ENCODE measurements at places on chromosomes 1 and 21.

DNA sequence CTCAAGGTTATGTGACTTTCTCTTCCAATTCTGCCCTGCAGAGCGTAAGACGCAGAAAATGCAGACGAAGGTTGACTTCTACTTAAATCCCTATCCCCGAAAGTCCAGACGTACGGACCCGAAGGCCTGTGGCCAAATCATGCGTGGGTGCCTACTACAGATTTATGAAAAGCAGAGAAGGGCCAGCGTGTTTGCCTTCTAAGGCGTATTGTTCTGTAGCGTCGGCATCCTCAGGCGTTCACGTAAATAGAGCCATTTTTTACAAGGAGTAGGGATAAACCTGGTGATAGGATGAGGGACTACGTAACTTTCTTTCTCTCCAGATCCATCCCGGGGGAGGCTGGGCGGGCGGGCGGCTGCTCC is 222 bp upstream of the GIPC2 start:
- DNase-seq: no peak

- no peak for DNase-seq
Measured at GRCh38 chr1:58006421-58007046, 540.0 kb downstream of the OMA1 start.

DNA sequence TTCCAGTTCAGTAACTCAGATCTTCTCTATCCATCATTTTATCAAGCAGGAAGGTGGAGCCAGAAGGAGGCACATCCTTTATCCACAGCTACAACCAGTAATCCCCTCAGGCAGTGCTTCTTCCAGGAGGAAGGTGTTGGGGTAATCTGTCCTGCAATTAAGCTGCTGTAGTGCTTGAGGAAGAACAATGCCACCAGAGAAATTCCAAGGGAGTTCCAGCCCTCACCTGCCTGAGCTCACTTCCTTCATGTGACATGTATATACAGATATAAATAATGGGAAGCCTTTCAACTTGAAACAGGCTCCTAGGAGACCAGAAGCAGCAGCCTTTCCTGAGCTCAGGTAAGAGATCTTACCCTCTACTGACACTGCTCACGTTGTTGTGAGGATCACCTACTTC is 2.2 kb upstream of the IL20 start:
- no peak for DNase-seq

GRCh38 chr1:22777388-22778057 is 66.9 kb downstream of the EPHB2 start:
- no peak for DNase-seq

- no peak for DNase-seq
Measured at GRCh38 chr1:155773221-155773620, 83.8 kb downstream of the GON4L start.

- DNase-seq: no peak
Measured at GRCh38 chr1:177686933-177687332, 282.9 kb downstream of the SEC16B start.

GRCh38 chr1:28507247-28507645 is 1.4 kb downstream of the RCC1 start:
- DNase-seq: no peak

- DNase-seq: no peak
Measured at GRCh38 chr1:112704391-112704933, 2.5 kb downstream of the RHOC start.

DNA sequence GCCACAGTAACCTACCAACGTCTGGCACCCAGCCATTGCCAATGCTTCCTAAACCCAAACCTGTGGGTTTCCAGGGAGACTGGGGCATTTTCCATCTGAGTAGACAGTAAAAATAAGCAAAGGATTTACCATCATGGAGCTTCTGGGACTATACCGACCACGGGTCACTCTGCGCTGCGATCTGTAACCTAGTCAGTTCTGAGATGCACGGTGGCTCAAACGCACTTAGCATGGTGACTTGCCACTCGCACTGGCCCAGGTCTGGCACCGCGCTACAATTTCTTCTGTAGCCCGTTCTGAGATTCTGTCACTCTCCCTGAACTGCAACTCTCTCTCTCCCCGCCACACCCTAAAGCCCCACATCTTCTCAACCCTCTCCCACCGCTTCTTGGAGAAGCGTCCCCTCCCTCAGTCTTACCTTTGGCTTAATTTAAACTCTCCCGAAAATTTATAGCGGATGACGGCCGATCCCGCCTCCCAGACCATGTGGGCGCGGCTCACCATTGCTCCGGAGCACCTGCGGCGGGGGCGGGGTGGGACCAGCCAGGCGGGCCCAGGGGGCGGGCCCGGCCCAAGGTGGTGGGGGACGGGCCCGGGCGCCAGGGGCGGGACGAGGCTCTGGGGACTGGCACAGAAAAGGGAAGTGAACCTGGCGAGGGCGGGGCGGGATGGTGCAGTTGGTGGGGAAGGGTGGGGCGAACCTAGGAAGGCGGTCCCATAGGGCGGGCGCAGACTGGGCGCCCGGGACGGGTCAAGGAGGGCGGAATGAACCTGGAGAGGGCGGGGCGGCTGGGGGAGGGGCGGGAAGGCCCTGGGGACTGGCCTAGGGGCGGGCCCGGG is 493 bp upstream of the MAP3K21 start:
- DNase-seq: peak; percentile 65

DNA sequence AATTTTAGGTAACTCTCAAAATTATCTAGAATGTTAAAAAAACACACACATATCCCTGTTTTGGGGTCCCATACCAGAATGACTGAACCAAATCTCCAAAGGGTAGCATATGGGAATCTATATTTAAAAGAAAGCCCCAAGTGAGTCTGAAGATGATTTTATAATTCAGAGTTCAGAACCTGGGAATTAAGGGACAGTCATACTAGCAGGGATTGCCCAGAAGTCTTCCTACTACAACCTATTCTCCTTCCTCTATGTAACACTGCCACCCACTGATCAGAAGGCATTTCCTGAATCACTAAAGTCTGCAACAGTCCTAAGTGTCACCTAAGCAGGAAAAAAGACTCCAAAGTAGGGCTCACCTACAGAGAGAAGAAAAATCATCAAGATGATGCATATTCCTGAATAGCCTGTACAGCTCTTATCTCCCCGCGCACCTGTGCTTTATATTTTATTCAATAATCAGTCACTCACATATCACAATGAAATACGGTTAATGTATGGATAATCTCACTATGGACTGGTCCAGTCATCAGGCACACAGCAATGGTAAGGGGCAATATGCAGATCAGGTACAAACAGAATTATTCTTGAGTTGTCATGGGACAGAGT is 4.9 kb downstream of the RGS1 start:
- DNase-seq: no peak

GRCh38 chr21:34126269-34126668 is 52.9 kb downstream of the MRPS6 start:
- DNase-seq: no peak

GRCh38 chr1:27548858-27549719 is 54.9 kb downstream of the AHDC1 start:
- no peak for DNase-seq

DNA sequence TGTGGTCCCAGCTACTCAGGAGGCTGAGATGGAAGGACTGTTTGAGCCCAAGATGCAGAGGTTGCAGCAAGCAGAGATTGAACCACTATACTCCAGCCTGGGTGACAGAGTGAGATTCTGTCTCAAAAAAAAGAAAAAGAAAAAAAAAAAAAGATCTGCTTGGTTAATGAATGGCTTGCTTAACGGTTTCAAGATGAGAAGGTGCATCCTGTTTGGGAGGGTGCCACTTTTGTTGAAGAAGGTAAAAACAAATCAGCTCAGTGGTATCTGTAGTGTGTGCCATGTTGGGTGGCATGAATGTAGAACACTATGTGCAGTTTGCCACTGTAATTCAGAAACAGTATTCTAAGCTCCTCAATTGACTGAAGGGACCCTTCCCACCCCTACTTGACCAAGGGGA is 94.9 kb upstream of the ETV3 start:
- peak; percentile 15 for DNase-seq

- DNase-seq: peak; percentile 95
Measured at GRCh38 chr1:9128520-9129265, at the start of gene GPR157. TSS of gene GPR157 (minus strand) at chr1:9129102. CDS start at chr1:9129027, 75 bp downstream.

DNA sequence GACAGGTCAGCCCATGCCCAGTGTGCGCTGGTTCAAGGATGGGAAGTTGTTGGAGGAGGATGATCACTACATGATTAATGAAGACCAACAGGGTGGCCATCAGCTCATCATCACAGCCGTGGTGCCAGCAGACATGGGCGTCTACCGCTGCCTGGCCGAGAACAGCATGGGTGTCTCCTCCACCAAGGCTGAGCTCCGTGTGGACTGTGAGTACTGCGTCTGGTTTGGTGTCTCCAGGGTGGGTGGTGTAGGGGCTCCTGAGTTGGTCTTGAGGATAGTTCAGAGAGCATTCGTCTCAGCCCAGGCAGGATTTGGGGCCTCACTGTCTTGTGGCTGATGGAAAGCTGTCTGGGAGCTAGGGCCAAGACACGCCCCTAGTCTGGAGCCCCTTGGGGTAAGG is 83.2 kb downstream of the TRIM11 start:
- DNase-seq: no peak

- DNase-seq: no peak
Measured at GRCh38 chr1:101055623-101056022, 30.0 kb upstream of the DPH5 start.

DNA sequence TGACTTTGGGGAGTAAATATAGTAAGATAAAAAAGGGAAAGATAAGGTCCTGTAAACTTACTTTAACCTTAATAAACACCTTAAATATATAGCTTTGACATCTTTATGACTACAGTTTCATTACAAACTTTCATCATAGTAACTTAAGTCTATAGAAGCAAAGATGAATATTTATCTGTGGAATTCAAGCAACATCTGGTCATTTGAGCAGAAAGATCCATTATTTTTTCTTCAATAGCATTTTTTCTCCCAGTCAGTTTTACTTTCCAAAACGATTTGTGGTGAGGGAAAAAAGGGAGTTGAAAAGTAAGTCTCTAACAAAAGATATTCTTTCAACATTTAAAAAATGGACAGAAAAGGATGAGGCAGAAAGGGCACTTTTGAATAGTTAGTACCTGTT is 69.0 kb downstream of the HMCN1 start:
- DNase-seq: no peak

GRCh38 chr1:178531887-178532286 is 19.0 kb downstream of the TEX35 start:
- DNase-seq: no peak

DNA sequence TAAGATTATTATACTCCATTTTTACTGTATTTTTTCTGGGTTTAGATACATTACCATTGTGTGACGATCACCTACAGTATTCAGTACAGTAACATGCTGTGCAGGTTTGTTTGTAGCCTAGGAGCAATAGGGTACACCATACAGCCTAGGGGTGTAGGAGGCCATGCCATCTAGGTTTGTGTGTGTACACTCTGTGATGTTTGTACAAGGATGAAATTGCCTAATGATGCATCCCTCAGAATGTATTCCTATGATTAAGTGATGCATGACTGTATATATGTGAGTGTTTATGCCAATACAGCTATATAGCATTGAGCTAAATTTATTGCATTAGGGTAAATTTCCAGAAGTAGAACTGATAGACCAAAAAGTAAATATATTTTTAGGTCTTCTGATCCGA is 23.3 kb downstream of the TUFT1 start:
- DNase-seq: no peak

DNA sequence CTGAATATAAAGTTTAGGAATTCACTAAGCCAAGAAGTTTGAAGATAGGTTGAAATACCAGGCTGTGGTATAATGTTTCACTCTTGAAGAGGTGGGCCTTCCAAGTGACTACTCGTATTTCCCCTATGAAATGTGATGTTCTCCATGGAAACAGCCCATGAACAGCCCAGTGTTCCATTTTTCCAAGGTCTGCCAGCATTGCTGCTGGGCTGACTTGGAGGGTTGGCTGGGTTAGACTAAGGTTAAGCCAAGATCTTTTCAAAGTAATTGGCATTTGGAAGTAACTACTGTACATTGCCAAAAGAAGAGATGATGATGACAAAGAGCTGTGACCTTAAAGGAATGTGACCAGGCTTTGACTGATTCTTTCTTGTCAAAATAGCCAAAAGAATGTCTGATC is 73.8 kb downstream of the RPE65 start:
- no peak for DNase-seq

DNA sequence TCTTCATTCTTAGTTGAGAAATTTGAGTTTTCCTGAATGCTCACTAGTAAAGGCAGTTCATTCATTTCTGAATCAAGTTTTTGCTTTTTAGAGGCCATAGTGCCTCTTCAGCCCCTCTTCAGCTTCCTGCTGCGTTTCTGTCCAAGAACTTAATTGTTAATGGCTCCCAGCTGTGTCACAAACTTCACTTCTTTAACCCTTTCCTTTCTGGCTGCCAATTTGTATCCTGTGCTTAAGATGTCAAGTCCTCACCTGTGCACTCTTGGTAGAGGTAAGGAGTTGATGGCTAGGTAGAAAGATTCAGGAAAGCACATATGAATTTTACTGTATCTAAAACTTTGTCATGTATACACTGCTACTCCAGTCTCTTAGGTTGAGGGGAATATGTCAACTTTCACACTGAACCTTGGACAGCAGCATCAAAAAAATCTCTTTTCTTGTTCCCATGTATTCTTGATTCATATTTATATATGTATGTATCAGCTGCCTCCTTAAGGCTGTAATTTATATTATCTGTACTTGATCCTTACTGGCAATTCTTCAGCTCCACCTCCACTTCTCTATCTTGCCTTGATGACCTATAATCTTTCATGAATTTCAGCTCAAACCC is 612.8 kb downstream of the LMO4 start:
- DNase-seq: no peak

DNA sequence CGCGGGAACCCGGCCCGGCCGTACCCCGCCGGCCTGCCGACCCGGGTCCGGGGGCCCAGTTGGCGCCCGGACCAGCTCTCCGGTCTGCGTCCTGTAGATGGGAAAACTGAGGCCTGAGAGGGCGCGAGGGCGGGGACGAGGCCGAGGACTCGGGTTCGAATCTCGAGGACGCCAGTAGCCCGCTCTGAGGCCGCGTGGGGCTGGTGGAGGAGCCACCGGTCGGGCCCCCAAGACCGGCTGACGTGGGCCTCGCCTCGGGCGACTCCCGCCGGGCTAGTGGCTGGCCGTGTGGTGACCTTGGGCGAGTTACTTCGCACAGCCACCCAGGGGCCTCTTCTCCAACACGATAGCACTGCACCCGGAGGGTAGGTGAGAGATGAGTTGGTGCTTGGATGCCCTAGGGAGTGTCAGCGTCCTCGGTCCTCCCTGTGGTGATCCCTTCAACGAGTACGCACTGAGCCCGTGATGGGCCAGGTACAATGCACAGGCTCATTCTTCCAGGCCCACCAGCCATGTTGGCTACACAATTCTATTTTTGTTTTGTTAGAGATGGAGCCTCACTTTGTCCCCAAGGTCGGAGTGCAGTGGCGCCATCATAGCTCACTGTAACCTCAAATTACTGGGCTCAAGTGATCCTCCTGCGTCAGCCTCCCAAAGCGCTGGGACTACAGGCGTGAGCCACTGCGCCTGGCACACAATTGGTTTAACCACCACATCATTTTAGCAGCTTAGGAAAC is 404 bp upstream of the SCMH1 start:
- DNase-seq: no peak
